Thymus (tissue), 14 donors: ENCODE measurements at places on chromosomes 1 and 21. TPM values are rescaled to one million over a fixed set of nuclear protein-coding genes. Genes with fewer than 3 reads are reported as not detected.

DNA sequence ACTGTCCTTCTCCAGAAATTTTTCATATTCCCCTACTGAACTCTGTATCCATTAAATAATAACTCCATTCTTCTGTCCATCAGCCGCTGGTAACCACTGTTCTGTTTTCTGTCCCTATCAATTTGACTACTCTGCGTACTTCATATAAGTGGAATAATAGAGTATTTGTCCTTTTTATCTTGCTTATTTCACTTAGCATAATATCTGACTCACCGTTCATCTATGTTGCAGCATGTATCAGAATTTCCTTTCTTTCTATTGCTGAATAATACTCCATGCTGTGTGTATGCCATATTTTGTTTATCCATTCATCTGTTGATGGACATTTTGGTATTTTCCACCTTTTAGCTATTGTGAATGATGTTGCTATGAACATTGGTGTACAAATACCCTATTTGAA, 71.9 kb downstream of the CEP350 start:
- no peak for DNase-seq

DNA sequence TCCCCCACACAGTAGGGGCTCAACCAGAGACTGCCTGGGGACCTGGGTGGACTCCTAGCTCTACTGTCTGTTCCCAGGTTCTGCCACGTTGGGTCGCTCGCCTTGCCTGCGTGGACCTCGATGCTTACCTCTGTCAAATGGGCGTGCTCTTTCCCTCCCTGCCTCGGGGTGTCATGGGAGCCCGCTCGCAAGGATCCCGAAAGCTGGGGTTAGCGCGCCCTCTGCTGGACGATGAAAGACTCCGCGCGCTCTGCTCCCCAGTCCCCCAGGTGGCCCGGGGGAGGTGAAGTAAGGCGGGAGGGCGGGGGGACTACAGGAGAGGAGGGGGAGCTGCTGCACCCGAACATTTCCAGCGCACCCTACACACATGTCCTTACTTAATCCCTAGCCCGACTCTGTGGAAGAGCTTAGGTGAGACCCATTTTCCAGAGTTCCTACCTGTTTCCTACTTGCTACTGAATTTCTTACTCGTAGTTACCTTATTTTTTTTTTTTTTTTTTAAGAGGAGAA, 2.3 kb upstream of the BSND start:
- DNase-seq: peak; percentile 39

GRCh38 chr1:53330819-53331218, 2.9 kb upstream of the LRP8 start:
- no peak for DNase-seq

DNA sequence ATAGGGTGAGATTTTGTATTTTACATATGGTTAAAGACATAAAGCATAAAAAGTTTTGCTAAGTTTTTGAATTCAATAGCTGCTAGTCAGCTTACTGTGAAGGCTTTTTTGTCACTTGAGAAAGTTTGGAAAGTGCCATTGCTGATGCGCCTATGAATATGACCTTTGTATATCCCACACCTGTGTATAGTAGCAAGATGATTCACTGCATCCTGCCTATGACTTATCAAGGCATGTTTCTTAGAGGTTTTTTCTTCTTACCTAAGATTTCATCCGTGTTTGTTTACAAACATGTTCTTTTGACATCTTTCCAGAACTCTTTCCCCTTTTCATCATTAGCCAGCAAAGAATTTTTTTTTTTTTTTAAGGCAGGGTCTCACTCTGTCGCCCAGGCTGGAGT, 51.5 kb downstream of the PRKAA2 start:
- DNase-seq: no peak

DNA sequence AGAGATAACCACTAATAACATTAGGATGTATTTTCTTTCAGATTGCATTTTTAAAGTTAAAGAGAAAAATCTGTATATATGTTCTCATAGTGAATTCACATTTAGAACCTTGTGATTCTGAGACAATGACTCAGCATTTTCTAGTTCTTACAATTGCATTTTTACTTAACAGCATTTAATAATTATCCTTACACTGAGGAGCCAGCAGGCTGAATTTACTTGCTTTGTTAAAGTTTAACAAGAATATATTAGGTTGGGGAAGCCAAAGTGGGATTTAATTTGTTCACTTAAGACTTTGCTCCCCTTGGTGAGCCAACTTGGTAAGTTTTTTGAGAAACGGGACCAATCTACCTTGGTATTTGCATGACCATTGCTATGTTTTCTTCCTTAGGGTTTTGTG, 4.5 kb downstream of the PATJ start:
- no peak for DNase-seq

GRCh38 chr1:208919371-208919770, 664.1 kb upstream of the CAMK1G start:
- no peak for DNase-seq

DNA sequence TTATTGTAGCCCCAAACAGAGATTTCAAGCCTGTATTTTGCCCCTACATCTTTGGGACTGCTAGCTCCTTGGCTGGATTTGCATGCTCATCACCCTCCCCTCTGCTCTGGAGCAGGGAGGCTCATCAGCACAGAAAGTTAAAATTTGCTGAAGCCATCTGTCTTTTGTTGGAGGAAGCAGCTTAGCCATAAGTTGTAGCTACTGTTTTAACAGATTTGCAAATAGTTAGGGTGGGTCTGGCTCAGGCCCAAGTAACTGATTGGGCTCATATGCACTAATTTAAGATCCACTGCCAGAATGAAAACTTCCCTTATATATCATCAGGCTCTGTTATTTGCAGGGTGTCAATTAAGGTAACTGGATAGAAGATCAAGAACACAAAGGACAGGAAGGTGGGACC, 307.0 kb downstream of the ZP4 start:
- no peak for DNase-seq

- DNase-seq: no peak
Observed at GRCh38 chr1:246214708-246215509, 292.2 kb downstream of the SMYD3 start.

GRCh38 chr1:213163278-213163711, 112.3 kb downstream of the RPS6KC1 start:
- DNase-seq: no peak

- no peak for DNase-seq
Observed at GRCh38 chr1:176222196-176222595, 15.1 kb upstream of the COP1 start.

GRCh38 chr1:177142010-177142409, 22.5 kb downstream of the ASTN1 start:
- no peak for DNase-seq

GRCh38 chr1:18121072-18121820, 13.6 kb downstream of the IGSF21 start:
- no peak for DNase-seq

DNA sequence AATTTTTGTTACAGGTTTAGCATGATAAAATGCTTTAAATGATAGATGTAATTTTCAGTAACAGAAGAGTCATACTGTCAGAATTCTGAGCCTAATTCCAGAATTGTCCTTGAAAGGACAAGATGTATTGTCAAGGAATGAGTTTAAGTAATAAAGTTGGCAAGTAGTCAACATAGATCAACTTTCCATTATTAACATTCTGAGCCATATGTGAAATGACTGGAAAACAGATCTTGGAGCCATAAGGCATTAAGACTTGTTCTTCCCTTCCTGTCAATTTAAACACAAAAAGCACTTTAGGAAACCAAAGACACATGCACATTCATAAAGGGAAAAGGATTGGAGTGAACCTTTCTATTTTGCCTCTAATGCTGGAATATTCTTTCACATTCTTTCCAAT, 107.0 kb downstream of the ODF2L start:
- DNase-seq: no peak

- no peak for DNase-seq
Observed at GRCh38 chr1:99751877-99752504, 14.4 kb downstream of the FRRS1 start.

LRRC39 gene
- 1.7 TPM for total RNA-seq

OR2L5 gene
- 0.05 TPM for total RNA-seq

SLC30A1 gene
- total RNA-seq: 5.7 TPM

CATSPERE gene
- total RNA-seq: 0.76 TPM

TIMM17A gene
- 47.1 TPM for total RNA-seq

SLC2A5 gene
- total RNA-seq: 1.5 TPM

TAS1R1 gene
- total RNA-seq: not detected

MNDA gene
- total RNA-seq: 21.6 TPM

AMY1B gene
- total RNA-seq: 0.14 TPM

SLC22A15 gene
- total RNA-seq: 0.52 TPM

KLHDC9 gene
- 1.9 TPM for total RNA-seq

ACOT7 gene
- total RNA-seq: 22.2 TPM

VWA1 gene
- total RNA-seq: 5.1 TPM

OR14A2 gene
- not detected for total RNA-seq

OLIG1 gene
- 0.05 TPM for total RNA-seq
